ENCODE measurements at places on chromosomes 11 and 22.

DNA sequence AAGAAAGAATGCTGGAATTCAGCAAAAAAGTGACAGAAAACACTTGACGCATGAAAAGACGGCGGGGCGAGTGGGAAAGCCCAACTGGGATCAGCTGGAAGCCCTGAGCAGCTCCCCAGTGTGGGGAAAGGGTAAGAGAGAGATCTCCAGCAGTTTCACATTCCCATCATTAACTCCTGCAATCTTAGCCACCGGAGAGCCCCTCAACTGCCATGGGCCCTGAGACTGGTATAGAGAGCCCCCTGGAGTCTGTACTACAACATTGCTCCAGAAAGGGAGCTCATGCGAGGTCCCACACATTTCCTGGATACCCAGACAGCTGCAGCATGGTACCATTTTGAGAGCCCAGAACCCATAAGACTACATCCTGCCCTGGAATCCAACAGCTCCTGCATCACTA, 31.1 kb downstream of the MRGPRX4 start:
- DNase-seq = peak; percentile 34

- no peak for DNase-seq
Measured at GRCh38 chr22:45009606-45010531, at the start of gene PHF21B. TSS of gene PHF21B (minus strand) at chr22:45010005. CDS start at chr22:45009549, 456 bp downstream.

DNA sequence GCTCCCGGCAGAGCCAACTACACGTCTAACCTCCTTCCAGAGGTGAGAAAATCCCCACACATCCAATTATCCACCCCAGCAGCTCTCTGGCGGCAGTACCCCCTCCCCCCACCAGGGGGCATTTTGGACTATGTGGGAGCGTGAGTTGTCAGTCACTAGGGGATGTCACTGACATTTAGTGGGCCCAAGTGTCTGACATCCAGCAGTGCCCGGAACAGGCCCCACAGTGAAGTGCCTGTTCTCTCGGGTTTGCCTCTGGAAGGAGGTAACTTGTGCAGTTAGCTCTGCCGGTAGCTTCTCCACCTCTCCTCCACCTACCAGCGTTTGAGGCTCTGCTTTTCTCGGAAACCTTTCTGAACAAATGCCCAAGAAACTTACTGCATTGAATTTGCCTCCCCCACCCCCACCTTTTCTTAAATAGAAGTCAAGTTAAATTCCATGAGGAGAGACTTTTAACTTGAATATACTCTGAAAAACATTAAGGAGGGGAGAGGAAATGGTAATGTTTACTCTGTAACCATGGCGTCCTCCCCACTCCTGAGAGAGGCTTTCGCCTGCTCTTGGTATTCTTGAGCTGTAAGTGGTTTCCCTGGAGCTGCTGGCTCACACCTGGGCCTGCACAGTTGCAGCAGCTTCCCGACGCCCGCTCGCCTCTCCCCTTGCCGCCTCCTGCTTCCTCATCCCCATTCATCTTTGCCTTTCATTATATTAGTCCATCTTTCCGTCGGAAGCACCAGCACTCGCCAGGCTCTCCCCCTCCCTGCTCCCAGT, 112.8 kb downstream of the WNT7B start:
- peak; percentile 25 for DNase-seq

DNA sequence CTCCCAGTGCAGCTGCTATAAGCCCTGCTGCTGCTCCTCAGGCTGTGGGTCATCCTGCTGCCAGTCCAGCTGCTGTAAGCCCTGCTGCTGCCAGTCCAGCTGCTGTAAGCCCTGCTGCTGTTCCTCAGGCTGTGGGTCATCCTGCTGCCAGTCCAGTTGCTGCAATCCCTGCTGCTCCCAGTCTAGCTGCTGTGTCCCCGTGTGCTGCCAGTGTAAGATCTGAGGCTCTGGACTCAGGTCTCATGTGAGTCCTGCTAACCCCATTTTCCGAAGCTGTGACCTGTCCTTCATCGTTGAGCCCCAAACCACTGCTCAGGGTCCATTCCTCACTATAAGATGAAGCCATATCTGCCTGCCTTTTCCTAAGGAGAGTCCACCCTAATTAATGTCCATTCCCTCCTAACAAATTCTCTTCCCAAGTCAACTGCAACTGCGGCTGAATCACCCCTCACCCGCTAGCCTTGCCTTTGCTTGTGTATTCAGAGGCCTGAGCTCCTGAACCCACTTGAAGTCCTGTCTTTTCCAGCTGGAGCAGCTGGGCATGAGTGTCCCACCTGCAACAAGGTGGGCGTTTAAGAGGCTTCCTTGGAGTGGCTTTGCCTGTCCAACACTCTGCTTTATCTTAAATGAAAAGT, 626 bp downstream of the KRTAP5-7 start:
- no peak for DNase-seq

- peak; percentile 24 for DNase-seq
Measured at GRCh38 chr22:32413719-32414118, 1.7 kb upstream of the RTCB start.

GRCh38 chr11:89405629-89406028, 85.5 kb downstream of the NOX4 start:
- peak; percentile 42 for DNase-seq

- DNase-seq = no peak
Measured at GRCh38 chr11:117883063-117883462, 6.6 kb upstream of the FXYD6 start.

DNA sequence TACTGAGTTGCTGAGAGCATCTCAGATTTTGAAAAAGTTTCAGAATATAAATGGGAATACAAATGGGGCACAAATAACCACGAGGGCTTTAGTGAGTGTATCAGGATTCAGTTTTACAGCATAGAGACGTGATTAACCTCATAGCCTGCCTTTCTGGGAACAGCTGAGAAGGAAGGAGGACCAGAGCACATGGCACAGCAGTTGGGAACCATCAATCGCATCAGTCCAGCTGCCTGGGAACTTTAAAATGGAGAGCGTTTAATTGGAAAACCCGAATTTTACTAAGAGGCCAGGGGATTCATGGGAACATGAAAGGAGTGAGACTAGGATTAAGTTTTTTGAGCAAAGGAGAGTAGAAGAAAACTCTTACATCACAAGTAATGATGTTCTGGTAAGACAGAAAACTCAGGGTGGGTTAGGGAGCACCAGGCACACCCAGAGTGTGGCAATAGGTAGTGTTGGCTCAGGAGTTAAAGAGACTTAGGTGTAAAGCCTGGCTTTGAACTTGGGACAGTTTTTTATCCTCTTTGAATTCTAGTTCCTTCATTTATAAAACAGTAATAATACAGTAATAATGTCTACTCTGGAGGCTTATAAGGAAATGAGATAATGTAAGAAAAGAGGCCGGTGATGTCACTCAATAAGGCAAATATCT, 40.2 kb downstream of the FZD4 start:
- no peak for DNase-seq

DNA sequence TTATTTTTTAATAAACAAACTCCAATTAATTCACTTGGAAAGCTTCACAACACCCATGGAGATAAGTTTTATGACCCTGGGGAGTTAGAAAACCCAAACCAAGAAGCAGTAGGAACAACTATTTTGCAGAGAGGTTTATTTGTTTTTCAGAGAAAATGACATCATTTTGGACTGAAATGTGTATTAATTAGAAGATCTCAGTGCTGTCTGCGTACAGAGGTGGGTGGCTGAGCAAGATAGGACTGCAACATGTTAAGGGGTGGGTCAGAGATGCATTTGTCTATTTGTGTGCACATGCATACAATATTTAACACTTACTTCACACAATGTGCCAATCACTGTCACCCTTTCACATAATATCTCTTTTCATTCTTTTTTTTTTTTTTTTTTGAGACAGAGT, 1.1 kb downstream of the SCGB1A1 start:
- DNase-seq = no peak

GRCh38 chr11:122176651-122177050, 60.6 kb upstream of the BLID start:
- DNase-seq = no peak

GRCh38 chr11:30859669-30860068, 273.5 kb upstream of the MPPED2 start:
- no peak for DNase-seq

Measured in HCEC 1CT (cell line).